DMS53 (cell line): ENCODE measurements at places on chromosomes 5 and 9.

GRCh38 chr9:108756746-108757490, 98.9 kb downstream of the ACTL7B start:
- DNase-seq = peak; percentile 26

DNA sequence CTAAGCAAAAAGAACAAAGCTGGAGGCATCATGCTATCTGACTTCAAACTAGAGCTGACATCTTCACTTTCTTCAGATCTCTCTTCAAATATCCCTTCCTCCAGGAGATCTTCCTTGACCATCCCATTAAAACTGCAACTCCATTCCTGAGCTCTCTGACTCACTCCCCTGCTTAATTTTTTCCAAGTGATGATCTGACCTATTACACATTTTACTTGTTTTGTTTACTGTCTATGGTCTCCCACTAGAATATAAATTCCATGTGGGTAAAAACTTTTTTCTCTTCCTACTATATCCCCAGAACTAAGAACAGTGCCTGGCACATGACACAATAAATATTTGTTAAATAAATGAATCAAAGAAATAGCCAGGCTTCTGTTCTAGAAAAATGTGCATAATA, 87.5 kb downstream of the SLIT3 start:
- DNase-seq = no peak

DNA sequence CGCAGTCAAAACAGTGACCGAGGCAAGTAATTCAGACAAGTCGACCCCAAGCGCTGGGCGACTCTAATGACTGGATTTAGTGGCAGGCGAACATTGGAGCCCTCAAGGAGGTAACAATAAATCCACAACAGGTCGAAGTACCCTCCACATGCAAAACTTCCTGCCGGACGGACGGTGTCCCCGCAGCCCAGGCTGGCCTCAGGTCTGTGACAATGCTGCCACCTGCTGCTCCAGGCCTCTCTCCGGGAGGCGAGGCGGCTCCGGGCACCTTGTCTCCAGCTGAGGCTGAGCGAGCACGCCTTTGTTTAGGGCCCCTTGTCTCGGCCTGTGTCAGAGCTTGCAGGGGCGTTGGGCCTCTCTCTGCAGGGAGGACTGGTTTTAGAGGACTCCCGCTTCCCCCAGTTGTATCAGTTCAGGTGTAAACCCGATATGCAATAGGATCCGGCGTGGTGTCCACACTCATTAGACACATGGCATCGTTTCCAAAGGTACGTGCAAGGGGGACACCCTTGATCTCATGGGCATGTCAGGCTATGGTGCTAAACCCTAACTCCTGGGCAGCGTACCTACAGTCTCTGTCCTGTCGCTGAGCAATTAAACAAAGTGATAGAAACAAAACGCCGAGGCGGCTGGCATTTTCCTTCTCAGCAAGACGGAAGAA, 628.0 kb upstream of the ADAMTS16 start:
- no peak for DNase-seq

GRCh38 chr9:27888661-27889295, 315.5 kb upstream of the C9orf72 start:
- peak; percentile 73 for DNase-seq

GRCh38 chr9:132161743-132162184, at the start of gene NTNG2:
TSS of gene NTNG2 (plus strand) at chr9:132162058. CDS start at chr9:132166832, 4,774 bp downstream.
- DNase-seq = no peak

DNA sequence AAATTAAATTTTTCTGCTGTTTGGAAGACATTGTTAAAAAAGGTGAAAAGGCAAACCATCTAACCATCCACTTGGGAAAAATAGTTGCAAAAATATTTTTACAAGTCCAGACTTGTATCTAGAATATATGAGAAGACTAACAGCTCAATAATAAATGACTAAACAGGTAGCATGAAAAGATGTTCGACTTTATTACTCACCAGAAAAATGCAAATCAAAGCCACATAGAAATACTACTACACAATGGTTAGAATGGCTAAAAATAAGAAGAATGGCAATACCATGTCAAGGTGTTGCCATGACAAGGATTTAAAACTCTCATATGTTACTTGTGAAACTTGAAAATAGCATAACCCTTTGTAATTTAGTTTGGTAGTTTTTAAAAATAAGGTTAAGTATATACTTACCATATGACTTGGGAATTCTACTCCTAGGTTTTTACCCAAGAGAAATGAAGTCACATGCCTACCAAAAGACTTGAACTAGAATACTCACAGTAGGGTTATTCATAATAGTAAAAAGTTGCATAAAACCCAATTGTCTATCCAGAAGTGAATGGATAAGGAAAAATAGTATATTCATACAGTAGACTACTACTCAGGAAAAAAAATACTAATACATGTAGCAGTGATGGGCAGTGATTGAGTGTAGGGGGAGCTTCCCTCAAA, 93.8 kb downstream of the VPS13A start:
- DNase-seq = no peak

DNA sequence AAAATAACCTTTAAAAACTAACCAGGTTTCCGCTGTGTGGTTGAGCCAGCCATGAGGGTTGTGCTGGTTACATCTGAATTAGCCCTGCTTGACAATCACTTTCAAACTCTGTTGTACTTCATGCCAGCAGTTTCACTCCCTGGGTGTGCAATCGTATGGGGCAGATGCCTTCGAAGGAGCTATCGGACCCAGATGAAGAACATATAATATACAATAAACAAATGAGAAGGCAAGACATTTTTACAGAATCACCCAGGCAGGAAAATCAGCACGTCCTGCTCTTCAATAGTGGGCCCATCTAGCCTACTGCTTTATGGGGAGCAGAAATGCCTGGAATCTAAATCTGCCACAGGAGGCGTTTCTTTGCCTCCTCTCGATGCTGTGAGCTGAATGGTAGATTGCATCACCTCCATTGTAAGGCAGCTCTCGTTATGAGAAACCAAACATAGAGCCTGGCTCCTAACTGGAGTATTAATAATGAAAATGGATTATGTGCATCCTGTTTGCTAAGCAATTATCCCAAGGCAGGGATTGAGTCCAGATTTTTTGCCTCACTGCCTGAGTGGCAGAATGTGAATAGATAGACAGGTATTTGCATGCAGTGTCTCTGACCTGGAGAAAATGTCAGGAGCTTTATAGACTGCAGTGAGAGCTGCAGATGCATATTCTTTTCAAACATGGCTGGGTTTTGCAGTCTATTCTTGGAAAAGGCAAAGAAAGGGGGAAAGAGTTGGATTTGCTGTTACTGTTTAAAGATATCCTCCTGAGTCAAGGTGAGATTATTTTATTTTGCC, 143.3 kb upstream of the SMARCA2 start:
- DNase-seq = peak; percentile 18

- peak; percentile 13 for DNase-seq
Measured at GRCh38 chr5:57209316-57210040, 35.6 kb downstream of the GPBP1 start.

GRCh38 chr5:173962436-173962972, 26.5 kb upstream of the C5orf47 start:
- peak; percentile 34 for DNase-seq

GRCh38 chr5:14296533-14297331, 153.6 kb downstream of the TRIO start:
- no peak for DNase-seq

DNA sequence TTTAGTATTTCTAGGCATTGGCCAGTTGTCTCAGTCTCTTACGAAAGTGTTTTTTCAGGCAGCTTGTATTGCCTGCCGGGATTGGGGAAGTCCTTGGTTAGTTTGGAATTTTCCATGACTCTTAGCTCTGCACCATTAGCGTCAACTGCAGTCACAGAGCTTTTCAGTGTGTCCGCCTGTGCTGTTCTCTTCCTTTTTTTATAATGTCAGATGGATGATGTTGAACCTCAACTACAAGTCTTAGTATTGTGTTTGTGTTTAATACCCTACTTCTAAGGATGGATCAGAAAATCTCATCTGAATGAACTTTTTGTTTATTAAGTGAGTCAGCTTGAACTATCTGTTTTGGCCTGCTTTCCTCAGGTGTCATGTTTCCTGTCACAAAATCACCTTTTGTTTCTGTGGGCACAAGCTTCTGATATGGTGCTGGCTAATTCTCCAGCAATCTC, 33.1 kb downstream of the ATP6V0E1 start:
- peak; percentile 54 for DNase-seq

GRCh38 chr9:316382-316965, 101.8 kb downstream of the DOCK8 start:
- DNase-seq = no peak

DNA sequence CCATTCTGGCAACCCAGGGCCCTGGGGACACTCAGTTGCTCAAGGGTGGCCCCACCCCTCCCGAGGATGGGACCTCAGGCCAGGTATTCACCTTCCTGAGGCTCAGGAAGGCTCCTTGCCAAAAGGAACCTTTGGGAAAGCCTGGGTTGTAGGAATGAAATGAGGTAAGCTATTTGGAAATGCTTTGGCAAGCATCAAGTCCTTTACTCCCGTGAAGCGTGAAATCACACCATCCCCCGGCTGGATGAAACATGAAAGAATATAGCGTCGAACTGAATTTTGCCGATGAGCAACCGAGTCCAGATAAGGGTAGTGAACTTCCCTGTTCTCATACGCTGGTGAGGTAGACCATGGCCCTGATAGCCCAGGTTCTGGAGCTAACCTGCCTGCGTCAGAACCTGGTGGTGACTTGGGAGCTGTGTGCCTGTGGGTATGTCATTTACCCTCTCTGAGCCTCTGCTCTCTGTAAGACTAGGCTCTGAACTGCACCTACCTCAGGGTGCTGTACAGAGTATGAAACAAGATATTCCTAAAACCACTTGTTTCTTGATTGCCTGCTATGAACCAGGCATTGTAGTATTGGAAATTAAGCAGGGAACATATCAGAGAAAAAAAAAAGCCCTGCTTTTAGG, 105.3 kb upstream of the BOD1 start:
- peak; percentile 23 for DNase-seq

DNA sequence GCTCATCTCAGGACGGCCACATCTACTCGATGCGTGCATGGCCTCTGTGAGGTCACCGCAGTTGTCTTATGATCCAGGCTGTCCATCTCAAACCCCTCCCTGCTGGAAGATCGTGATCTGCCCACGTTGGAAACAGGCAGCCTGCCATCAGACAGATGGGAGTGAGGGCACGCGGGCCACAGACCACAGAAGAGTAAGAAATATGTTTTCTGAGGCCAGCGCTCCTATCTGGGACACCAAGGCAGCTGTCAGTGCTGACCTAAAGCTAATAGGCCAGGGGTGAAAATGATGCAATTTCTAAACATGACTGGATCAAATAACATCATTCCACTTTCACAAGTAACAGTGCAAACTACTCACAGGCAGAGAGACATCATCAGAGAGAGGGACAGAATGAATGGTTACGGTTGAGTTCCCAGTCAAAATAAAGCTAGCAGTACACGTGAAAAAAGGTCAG, 57.1 kb upstream of the CER1 start:
- peak; percentile 42 for DNase-seq

GRCh38 chr9:121598965-121599871, 52.2 kb upstream of the DAB2IP start:
- DNase-seq = peak; percentile 81

GRCh38 chr5:34009610-34010009, 1.8 kb upstream of the AMACR start:
- no peak for DNase-seq

DNA sequence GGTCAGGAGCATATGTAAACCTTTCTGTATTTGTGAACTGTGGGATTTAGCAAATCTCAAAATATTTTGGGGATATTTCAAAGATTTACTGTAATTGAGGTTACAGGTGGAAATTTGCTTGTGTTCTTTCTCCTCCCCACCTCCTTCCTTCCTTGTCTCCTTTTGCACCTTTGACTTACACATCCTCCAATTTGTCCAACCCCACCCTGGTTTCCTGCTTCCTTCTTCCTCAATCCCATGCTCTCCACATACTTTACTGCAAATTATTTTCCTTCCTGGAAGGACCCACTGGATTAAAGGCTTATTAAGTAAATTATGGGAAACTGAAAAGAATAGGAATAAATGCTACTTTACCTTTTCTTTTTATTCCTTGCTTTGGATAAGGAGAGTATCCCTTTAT, 74.5 kb upstream of the LRRC70 start:
- DNase-seq = no peak

DNA sequence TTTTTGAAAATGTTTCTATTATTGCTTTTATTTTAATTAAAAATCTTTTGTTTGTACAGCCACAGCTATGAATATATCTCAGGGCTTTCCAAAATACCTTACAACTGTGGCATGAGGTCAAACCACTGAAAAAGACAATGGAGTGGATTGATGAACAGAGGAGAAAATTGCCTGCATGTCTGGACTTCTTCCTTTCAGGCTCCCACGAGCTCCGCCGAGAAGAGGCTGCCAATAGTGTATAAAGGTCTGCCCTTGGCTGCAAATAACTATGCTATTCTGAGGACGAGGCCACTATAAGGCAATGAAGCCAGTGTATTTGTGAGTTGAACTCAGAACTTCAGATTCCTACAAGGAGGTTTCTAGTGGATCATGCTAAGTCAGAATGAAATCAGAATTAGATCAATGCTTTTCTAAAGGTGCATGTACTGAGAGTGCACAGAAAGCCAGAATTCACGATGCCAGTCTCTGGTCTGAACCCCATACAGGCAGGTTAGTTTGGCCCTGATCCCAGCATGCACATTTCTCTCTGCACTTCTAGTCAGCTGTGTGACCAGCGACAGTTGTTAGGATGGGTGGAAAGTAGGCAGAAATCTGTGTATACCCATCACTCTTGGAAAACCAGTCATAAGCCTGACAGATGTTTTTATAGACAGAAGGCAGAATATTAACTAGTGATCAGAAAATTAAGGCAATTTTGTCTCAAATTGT, 42.7 kb upstream of the PLPP1 start:
- no peak for DNase-seq

DNA sequence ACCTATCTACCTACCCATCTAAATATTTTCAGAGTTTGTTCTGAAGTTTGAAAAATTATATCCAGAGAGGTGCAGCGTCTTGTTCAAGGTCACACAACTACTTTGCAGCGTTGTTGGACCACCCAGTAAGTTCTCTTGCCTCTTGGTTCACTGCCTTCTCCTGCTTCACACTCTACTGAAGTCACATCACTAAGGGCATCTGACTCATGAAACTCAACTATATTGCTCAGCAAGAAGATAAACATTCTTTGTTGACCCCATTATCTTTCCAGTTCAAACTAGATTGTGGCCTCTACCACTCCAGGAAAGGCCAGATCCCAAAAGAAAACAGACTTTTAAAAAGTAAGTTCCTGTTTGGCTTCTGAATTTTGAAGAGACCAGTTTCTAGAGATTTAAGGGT, 326.9 kb downstream of the SLIT3 start:
- DNase-seq = no peak

GRCh38 chr5:43485406-43485805, 1.7 kb upstream of the TMEM267 start:
- DNase-seq = peak; percentile 21

- DNase-seq = peak; percentile 82
Measured at GRCh38 chr5:173689737-173690360, 73.4 kb upstream of the BOD1 start.

DNA sequence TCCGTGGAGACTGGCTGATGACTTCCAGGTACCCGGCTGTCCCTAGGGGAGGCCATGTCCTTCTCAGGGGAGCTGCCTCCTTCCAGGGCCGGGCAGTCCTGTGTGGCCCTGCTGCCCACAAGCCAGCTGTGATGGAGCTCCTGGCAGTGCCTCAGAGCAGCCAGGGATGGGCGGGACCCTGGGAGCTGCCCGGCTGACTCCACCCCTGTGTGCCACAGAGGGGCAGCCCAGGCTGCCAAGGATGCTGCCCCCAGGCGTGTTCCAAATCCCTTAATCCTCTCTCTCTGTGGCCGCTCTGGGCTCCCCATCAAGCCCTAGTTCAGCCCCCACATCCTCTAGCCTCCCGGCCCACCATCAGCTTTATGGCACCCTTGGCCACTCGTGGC, 7.0 kb upstream of the SCGB3A1 start:
- no peak for DNase-seq
